Left renal pelvis (tissue), 4 donors: ENCODE measurements at places on chromosomes 6 and 20. TPM values are rescaled to one million over a fixed set of nuclear protein-coding genes. Genes with fewer than 3 reads are reported as not detected.

FAM229B gene
- 44.0 TPM for polyA plus RNA-seq

ARMC2 gene
- 15.0 TPM for polyA plus RNA-seq

GRCh38 chr20:37147250-37147649 lies 31.9 kb upstream of the RPN2 start:
- DNase-seq, result no peak

GRCh38 chr6:99349171-99350141 lies at the start of gene FAXC:
Gene FAXC (minus strand): TSS chr6:99349674. CDS start chr6:99349372, 302 bp downstream.
- DNase-seq, result no peak
